ENCODE measurements at places on chromosomes 11 and 22.

DNA sequence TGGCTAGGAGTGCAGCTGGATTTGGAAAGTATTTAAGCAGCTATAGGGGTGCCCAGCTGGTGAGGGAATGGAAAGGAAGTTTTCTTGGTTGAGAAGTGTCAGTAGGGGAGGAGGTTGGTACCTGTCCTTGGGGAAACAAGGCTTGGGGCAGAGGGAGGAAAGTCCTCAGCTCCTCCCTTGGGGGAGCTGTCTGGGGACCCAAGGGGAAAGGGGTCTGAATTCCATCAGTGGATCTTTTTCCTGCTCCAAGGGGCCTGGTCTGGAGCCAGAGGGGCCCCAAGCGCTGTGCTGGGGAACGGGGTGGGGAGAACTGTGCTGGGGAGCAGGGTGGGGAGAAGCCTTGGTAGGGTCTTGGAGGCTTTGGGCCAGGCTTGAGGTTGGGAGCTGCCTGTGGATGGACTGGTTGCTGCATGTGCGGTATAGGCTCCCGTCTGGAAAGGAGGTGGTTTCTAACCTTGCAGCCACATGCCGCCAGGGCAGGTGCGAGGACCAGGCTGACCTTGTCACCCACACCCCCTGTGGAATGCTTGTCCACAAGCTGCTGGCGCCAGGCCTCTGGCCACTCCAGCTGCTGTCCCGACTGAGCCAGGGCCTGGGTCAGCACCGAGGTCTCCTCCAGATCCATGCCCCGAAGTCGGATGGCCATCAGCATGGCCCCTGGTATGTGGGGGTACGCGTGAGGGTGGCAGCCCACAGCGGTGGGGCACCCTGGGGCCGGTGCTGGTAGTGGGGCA, 963 bp downstream of the TYMP start:
- no peak for DNase-seq

DNA sequence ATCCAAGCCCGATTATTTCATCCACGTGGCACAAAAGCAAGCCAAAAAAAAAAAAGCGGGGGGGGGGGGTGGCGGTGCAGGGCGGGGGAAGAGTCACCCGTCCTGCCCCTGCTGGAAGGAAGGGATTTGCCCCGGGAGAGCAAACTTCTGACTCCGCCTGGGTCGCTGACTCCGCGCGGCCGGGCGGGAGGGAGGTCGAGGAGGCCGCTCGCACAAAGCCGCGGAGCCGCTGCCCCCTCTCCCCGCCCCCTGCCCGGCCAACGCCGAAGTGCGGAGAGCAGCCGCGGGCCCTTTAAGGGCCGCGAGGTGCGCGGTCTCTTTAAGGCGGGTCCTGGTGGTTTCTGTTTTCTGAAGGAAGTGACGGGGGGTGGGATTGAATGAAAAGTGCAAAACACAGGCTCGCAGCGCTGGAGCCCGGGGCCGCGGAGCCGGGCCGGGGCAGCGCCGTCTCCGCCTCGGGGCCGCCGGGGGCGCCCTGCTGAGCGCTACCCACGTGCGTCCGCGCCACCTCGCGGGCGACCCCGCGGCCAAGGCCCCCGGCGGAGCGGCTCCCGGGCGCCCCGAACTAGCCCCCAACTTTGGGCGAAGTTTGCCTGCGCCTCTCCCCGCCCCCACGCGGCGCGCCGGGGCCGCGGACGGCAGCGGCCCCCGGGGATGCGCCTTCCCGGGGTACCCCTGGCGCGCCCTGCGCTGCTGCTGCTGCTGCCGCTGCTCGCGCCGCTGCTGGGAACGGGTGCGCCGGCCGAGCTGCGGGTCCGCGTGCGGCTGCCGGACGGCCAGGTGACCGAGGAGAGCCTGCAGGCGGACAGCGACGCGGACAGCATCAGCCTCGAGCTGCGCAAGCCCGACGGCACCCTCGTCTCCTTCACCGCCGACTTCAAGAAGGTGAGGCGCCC, at the start of gene OAF:
TSS of gene OAF (plus strand) at position 407 of the 896 bp plus-strand sequence. CDS start at position 655, 248 bp downstream.
- peak; percentile 70 for DNase-seq

DNA sequence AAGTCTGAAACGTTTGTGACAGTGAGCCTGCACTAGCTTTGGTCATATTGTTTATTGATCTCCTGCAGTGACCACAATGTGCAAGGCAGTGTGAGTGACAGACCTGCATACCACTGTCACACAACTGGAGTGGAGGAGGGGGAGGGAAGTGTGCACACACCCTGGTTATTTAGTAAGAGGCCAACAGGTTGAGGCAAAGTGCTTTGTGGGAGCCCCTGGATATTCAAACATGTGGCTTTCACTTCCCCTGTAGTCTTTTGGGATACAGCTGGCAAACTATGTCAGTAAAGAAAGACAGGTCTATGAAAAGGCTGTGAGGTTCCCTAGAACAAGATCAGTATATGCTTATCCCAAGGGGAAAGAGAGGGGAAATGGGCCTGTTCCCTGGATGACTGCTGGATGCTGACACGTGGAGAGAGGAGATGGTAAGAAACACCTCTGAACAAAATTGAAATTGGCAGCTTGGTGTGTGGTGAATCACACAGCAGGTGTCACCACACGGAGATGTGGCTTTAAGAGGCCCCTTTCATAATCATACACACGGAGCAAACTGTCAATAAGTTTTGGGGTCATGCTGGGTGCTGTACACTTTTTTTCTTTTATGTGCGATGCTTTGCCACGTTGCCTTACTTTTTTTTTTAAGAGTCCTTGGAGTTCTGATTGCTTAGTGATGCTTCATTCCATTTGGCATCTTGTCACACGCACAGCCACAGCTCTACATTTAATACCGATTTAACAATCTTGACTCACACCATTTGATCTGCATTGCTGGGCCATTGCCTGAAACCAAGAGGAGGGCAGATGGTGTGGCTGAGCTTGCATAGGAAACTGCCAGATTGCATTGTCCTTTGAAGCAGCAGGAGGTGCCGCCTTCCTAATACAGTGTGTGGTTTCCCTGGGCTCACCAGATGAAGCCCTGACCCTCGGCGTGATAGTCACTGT, 11.3 kb downstream of the OSBP2 start:
- peak; percentile 6 for DNase-seq

GRCh38 chr11:59076876-59077571, 9.1 kb upstream of the GLYATL1B start:
- DNase-seq = no peak

GRCh38 chr22:50034126-50035081, 21.8 kb upstream of the IL17REL start:
- DNase-seq = no peak

GRCh38 chr22:24591286-24591830, 1.5 kb downstream of the LRRC75B start:
- no peak for DNase-seq

GRCh38 chr22:37848587-37849088, 581 bp upstream of the EIF3L start:
- DNase-seq = peak; percentile 36

- no peak for DNase-seq
These were observed 141.6 kb downstream of the ELP4 start for GRCh38 chr11:31651208-31651607.

- no peak for DNase-seq
These were observed 85.0 kb downstream of the ATG16L2 start for GRCh38 chr11:72899238-72899637.

DNA sequence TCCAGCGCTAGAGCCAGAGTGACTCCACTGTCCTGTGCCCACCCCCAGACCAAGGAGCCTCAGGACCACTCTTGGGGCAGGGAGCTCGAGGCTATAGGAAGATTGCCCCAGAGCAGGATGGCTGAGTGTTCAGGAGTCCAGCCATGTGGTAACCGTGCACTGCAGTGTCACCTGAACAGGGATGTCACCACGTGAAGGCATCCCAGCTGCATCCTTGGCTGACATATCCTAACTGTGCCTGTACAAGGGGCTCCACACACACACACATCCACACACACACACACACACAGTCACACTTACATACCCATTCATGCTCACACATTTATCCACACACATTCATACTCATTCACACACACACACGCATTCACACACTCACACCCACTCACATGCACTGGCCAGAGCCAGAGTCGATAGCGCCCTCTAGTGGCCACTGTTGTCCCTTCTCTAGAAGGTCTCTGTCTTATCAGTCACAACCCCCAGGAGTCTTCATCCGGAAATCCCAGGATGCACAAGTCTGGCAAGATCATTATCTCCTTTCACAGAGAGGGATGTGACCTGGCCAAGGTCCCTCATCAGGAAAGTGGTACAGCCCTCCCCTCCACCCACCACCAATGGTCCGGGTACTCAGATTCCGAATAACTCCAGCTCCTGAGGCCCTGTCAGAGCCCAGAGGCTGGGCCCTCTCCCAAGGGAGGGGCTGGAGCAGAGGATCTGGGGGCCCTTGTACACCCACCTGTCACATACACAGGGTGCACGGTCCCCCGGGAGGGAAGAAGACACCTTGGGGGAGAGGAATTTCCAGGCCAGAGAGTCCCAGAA, 55.1 kb downstream of the IGLL5 start:
- peak; percentile 78 for DNase-seq

GRCh38 chr11:9772218-9772617, 108.3 kb downstream of the SWAP70 start:
- DNase-seq = no peak

GRCh38 chr22:46025973-46026898, 49.3 kb upstream of the WNT7B start:
- DNase-seq = no peak

- no peak for DNase-seq
These were observed 3.0 kb downstream of the MAFF start for GRCh38 chr22:38204784-38205183.

- no peak for DNase-seq
These were observed 16.6 kb downstream of the IRAG1 start for GRCh38 chr11:10676919-10677318.

DNA sequence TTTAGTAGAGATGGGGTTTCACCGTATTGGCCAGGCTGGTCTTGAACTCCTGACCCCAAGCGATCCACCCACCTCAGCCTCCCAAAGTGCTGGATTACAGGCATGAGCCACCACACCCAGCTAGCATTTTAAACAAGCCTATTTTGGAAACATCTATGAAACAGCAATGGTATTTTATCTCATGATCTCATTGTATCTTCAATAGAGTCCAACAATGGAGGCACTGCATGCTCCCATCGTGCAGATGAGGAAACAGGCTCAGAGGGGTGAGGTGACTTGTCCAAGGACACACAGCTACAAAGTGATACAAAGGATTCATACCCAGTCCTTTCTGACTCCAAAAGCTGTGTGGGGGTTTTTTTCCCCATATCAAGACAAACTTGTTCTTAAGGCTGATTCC, 39.0 kb upstream of the RTL6 start:
- no peak for DNase-seq

GRCh38 chr11:64794526-64794925, 8.5 kb downstream of the MAP4K2 start:
- DNase-seq = no peak

DNA sequence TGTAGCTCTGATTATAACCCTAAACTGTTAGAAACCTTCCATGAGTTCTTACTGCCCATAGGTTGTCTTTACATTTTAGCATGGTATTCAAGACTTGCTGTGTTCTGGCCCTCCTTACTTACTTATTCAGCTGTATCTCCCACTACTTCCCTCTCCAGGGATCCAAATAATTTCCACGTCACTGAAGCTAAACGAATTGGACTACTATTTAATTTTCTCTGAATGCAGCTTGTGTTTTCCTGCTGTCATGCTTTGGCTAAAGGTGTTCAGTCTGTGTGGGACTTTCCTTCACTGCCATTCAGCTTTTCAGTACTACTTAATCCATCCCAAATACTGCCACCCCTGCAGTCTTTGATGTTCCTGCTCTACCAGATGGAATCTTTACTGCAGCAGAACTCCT, 88.3 kb downstream of the UVRAG start:
- DNase-seq = no peak
